ENCODE measurements at places on chromosomes 16 and 17.
A peak's percentile ranks its signal among the peaks of the same experiment; 100 is the strongest.

DNA sequence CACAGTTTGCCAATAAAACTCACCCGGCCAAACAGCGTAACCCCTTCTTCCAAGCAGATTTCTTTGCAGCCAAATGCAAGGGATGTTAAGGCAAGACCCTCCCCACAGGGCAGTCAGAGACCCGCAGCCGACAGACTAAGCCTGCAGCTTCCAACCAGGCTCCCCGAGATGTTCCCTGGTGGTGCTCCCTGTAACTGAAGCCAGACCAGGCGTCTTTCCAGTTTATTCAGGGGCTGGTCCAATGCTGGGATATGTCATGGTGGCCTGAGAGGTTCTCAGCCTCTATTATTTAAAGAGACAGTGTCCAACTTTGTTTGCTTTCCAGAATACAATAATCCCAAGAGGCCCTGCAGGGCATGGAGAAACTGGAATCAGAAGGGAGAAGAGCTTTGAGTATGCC is at the start of gene PMP22:
Gene PMP22, minus strand, starts transcription at position 196 of the 400 bp plus-strand sequence. CDS start 4,599 bp downstream, outside the sequence.
- DNase-seq = no peak

DNA sequence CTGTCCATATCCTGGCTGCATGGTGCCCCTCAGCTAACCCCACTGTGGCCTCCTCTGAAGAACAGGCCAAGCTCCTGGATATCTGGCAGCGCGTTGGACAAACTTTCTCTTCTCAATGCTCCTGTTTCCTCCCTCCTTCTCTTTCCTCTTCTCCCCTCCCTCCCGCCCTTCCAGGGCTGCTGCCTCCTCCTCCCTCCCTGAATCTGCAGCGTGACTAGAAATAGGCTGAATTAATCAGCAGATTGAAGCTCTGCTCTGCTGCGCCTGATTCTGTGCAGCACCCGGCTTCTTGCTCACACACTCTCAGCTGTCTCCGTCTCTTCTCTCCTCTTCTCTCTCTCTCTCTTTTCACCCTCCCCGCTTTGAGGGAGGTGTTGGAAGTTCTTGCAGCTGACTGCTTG is 19.8 kb downstream of the TMEM94 start:
- no peak for DNase-seq

GRCh38 chr16:53449816-53450517 is 15.7 kb downstream of the RBL2 start:
- no peak for DNase-seq

DNA sequence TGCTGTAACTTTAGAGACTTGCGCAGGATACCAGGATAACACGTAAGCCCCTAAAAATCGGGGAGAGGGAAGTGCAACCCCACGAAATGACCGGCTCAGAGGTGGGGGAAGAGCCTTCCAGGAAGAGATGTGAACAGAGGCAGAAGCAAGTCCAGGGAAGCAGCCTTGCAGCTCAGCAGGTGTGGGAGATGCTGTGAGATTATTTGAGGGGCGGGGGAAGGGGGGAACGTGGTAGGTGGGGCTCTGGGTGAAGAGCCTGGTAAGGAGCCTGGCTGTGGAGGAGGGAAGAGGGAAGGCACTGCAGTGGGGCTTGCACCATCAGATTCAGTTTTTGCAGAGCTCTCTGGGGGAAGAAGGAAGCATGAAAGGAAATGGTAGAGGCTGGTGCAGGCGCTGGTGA is 95.4 kb upstream of the CACNG5 start:
- no peak for DNase-seq

DNA sequence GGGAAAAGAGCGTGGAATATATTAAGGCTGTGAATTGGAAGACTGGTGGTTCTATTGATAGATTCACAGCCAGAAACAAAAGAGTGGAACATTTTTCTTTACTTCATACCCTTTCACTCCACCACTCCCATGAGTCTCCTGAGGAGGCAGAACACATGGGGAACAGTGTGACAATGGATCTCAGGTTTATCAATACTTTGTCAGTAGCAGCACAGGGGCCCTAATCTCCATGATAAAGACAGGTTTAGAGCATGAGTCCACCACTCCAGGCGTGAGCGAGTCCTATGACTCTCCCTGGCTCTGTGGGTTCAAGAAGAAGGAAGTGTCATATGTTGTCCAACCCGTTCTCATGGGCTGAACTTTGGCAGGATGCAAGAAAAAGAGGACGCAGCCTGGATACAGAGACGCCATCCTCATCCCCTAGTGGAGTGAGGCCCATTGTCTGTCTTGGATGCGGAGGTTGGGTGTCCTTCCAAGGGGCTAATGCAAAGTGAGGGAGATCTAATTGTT is 361.2 kb downstream of the TMEM114 start:
- DNase-seq = no peak

GRCh38 chr16:79071424-79071823 is 529.1 kb downstream of the MAF start:
- no peak for DNase-seq

DNA sequence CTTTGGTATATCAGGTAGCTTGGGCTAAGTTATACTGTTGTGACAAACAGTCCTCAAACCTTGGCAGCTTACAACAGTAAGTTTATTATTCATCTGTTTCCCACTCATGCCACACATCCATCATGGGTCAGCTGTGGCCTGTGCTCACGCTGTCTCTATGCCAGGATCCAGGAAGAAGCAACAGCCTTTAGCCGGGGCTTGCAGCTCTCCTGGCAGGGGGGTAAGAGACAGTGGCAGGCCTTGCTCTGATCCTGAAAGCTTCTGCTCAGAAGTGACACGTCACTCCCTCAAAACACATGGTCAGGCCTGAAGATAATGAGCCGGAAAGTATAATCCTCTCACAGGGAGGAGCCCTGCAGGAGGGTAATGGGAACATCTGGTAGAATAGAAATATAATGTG is 377.6 kb downstream of the CPPED1 start:
- no peak for DNase-seq

- DNase-seq = no peak
Measured at GRCh38 chr17:61481421-61481820, 29.2 kb downstream of the TBX4 start.

DNA sequence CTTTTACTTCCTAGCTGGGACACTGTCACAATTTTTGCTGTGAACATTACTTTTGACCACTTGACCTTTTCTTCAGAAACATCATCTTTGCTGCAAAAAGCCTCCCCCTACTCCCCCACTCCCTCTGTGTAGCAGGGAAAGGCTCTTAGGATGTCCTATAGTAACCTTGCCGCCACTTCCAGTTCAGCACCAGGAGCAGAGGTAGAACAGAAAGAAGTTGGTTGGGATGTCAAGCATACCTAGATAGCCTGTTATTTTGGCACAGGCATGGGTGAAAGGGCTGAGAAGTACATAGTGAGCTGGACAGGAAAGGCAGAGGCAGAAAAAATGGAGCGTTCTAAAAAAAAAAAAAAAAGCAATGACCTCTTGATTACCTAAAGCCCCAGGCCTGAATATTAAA is 31.3 kb downstream of the SMIM36 start:
- no peak for DNase-seq

DNA sequence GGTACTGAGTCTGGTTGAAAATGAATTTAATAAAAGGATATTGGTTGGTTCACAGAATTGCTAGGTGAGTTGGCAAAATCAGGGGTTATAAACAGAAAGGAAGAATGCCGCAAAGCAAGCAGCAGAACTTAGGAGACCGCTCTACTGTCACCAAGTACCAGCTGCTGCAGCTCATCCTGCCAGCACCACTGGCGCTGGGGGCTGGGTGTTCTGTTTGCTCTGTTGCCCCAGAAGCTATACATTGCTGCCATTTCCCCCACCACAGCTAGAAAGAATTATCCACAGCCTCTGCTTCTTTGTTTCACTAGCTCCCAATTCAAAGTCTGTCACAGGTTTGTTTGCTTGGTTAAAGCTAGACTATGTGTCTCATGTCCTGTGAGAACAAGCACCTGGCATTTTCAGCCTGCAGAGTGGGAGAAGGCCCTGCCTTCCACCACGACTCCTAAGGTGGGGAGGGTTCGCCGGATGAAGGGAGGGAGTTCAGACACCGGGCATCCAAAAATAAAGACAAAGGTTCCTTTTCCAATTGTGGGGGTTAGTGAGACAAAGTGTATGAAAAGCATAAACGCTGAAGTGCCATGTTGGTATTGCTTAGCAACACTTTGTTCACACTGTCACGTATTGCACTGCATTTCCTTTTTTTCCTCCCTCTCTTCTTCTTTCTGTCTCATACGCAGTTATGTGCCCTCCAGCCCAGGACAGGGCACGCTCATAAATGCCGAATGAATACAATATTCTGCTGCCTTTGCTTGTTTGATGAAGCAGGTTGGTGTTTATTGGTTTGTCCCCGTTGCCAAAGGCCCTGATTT is 9.6 kb upstream of the CPD start:
- DNase-seq = no peak

- no peak for DNase-seq
Measured at GRCh38 chr16:2214719-2214968, at the start of gene PGP. PGP (minus strand) TSS chr16:2214840; CDS start chr16:2214777, 63 bp downstream.

DNA sequence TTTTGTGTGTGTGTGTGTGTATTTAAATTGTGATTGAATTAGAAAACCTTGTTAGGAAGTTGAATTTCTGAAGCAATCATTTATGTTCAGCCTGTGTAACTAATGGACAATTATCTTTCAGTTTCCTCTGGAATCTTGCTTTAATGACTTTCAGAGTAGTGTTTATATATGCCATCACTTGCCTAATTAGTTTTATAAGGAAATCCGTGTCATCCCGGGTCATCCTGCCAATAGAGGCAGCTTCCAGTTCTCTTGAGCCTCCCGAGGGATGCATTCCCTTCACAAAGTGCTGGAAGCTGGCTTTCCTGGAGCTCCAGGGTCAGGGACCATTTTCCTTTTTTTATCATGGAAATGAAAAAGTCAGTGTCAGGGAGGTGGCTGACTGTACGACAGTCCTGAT is 42.9 kb downstream of the PRKCA start:
- DNase-seq = no peak

DNA sequence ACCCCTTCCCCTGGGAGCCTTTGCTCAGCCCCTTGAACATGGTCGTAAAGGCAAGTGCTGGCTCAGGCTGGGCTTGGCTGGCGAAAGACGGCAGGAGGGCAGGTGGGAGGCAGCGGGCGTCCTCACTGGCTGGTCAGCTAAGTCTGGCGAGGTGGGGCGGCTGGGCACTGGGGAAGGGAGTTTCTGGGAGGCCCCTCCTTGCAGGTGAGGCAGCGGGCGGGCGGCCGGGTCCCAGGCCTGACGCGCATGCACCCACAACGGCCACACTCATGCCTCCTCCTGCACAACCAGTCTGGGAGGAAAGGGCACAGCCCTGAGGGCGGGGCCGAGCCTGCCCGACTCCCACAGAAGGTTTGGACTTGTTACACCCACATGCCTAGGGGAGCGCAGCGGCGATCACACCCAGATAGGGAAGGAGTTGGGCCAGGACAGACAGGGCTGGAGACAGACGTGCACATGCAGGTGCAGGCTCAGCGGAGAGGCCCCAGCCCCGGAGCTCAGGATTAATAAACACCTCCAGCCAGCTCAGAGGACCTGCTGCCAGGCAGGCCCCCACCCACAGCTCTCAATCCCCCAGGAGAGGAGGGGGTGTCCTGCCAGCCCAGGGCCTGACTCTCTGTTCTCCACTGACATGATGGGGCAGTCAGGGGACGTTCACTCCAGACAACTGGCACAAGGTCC is at the start of gene EVPL:
Gene EVPL, minus strand, starts transcription at position 148 of the 681 bp plus-strand sequence. Its CDS starts 108 bp downstream, at position 40.
- DNase-seq = no peak

GRCh38 chr16:82943371-82943770 is 316.6 kb downstream of the CDH13 start:
- no peak for DNase-seq

- peak; percentile 86 for DNase-seq
Measured at GRCh38 chr16:84726669-84727467, 27.1 kb downstream of the USP10 start.

DNA sequence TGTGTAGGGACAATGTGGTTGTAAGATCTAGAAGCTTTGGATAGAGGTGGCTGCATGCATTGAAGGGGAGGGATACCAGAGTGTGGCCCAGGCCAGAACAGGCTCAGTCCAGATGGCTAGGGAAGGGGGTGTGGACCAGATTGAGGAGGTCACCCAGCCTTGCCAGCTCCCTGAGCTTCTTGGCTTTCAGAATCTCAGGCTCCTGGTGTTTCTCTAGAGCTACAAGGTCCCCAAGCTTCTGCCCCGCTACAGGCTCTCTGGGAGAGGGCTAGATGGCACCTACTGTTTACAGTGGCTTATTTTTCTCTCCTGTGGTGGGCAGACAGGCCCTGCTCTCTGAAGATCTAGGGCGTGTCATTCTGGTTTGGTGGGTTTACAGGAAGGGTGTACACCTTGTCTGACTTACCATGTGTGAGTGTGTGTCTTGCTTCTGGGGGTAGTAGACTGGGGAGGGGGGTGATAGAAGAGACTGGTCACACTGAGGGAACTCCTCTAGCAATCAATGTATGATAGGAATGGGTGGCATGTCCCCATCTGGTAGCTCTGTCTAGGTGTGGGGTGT is 1.1 kb downstream of the RARA start:
- no peak for DNase-seq

- no peak for DNase-seq
Measured at GRCh38 chr16:53056392-53056881, 1.6 kb downstream of the CHD9 start.

DNA sequence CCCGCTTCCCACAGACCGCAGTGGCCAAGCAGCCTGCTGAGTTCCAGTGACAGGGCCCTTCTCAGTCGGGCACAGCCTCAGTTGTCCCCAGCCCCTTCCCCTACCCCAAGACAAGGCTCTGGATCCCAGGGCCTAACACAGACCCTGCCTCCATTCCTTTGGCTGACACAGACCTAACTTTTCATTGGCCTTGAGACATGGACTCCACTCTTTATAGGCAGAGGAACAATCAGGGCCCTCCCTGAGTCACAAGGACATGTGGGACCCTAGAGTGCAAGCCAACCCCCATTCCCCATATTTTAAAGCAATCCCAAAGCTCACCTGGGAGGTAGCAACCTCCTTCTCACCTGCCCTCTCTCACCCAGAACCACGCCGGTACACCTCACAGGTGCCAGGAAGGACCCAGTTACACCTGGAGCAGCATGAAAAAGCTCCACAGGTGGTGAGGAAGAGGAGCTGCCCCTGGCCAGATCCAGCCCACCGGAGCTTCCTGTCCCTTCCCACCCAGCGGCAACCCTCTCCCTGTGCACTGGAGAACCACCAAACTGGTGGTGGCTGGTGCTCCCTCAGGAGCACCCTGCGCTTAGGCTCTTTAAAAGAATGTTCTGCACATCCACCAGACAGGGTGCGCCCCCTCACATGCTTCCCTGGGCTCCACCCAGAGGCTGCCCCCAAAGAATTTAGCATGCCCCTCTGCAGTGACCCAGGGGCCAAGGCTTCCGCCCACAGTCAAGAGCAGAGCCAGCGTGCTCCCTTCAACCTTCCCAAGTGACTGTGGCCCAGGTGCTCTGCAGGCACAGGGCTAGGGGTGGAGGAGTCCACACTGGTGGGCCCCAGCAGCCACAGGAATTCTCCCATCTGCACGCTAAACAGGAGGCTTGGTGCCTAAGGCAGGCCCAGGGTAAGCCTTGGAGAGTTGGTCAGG is 3.4 kb downstream of the MNT start:
- no peak for DNase-seq

DNA sequence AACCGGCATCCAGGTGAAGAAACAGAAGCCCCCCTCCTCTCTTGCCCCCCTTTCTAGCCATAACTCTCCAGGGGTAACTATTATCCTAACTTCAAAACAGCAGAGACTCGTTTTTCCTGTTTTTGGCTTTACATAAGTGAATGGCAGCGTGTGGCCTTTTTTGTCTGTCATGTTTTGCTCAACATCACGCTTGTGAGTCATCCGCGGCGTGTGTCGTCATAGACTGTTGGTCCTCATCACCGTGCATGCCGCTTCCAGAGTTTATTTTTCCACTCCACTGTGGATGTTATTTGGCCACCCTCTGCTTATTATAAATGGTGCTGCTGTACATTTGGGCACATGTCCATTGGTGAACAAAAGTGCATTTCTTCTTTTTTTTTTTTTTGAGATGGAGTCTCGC is 52.6 kb downstream of the ERN1 start:
- DNase-seq = peak; percentile 70

- no peak for DNase-seq
Measured at GRCh38 chr17:17696085-17696484, 14.8 kb downstream of the RAI1 start.

Measured in HL-60 (cell line).